ENCODE measurements at places on chromosomes 1 and 21.

- peak; percentile 46 for DNase-seq
Observed at GRCh38 chr1:24929398-24930259, 447 bp downstream of the RUNX3 start.

DNA sequence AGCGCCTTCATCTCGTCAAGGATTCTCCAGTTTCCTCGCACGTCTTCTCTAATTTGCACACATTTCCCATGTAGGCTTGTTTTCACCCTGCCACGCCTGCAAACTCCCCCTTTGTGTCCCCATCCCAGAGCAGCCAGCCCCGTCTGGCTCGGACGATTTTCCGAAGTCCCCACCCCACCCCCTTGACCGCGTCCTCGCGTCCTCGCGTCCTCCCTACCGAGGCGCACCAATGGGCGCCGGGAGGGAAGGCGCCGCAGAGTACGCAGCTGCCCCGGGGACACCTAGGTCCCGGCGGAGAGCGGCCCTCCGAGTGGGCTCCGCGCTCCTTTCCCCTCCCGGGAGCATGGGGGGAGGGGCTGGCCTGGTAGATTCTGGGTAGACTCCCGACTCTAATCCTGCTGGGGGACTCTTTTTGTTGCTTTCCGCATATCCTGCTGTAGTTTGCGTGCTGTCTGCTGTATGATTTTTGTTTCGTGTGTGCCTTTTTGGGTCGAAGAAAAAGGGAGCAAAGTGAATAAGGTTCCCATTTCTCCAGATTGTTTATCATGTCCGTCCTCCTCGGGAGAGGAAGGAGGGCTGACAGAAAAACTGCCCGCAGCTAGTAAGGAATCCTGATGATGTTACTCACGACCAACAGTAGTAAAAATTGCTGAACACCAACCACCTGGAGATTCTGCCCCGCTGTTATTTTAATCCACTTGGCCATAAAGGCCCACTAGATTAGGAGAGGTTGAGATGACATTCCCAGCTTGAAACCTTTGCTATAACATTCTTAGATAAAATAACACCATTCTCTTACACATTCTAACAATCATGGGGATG lies 1.5 kb downstream of the CACHD1 start:
- peak; percentile 3 for DNase-seq

DNA sequence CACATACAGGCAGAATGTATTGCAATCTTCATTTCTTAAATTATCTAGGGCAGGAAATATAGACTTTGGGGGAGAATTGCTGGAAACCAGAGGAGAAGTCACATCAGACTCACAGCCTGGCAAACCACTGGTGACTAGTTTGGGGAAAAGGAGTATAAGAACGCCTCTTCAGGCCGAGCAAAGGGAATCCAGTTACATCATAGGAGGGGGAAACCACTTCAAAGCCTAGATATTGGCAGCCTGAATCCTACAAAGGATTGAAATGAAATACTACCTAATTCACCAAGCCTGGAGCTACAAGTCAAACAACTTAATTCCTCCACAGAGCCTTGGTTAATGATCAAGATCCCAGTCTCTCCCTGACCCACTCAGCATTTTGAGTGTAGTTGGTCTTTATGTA lies 121.7 kb downstream of the SLC30A10 start:
- DNase-seq = no peak

- no peak for DNase-seq
Observed at GRCh38 chr1:84975035-84975434, 21.9 kb downstream of the MCOLN2 start.

DNA sequence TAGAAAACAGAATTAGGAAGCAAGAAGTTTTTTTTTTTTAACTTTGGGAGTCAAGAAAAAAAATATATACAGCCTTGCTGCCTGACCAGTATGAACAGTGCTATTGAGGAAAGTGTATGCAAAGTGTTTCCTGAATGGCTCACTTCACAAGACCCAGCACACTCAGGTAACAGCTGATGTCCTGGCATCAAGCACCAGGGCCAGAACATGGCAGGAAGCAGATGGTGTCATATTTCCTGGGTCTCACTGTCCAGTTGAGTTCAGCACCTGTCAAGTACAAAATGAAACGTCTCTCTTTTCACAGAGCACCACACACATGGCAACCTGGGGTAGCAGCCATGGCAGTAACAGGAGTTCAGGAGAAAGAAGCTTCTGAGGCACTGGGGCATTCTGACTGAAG lies 372.3 kb downstream of the TTLL7 start:
- DNase-seq = no peak

- no peak for DNase-seq
Observed at GRCh38 chr1:246934765-246935164, 3.0 kb upstream of the AHCTF1 start.

- DNase-seq = no peak
Observed at GRCh38 chr1:25435397-25436108, 4.9 kb downstream of the MACO1 start.

DNA sequence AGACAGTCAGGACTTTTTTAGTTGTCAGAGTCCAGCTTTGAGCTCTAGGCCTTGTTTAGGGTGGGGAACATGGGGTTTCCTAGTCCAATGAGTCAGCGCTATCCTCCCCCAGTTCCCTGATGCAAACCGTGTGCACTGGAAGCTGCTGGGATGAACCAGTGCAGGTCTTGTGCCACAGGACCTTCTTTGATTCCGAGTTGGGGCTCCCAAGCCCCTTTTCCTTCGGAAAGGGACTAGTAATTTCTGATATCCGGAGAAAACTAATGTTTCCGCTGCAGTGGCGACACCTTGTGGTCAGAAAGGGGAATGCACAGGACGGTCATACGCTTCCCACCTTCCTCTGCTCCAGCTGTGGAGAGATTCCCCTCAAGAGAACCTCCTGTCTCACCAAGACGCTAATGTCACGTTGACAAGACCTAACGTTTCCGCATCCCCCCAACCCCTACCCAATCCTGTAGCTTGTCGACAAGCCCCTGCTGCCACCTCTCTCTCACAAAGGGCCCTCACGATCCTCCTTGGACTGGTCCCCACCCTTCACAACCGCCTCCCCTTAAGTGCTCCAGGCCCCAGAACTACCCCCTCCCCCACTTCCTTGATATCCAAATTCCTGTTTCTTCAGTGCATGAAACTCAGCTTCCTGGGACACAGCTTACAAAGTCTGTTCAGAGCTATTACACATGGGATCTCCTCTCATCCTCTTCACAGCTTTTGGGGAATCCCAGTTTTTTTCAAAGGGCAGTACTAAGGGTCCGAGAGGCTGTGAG lies 30.9 kb downstream of the GPA33 start:
- DNase-seq = peak; percentile 73

DNA sequence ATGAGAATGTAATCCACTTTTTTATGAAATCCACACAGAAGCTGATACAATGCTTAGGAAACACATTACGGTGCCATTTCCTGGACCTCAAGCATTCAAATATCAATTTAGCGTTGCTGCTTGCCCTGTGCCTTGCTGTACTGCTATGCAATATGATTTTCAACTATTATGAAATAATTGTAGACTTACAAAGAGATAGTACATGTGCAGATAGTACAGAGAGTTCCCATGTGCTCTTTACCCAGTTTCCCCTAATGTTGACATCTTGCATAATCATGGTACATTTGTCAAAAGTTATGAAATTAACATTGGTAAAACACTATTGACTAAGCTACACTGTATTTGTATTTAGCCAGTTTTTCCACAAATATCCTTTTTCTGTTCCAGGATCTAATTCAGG lies 37.7 kb upstream of the PTBP2 start:
- DNase-seq = no peak

- DNase-seq = no peak
Observed at GRCh38 chr1:7010534-7011200, 225.4 kb downstream of the CAMTA1 start.

- no peak for DNase-seq
Observed at GRCh38 chr21:36052860-36053714, 7.2 kb downstream of the SETD4 start.
